Activated T-cell treated with anti-CD3 and anti-CD28 coated beads, Interleukin-2, amount 50 U/mL, for 24 hours (primary cell): ENCODE measurements at places on chromosomes 7 and 10.

GRCh38 chr7:2758673-2759616, 70.9 kb downstream of the AMZ1 start:
- DNase-seq, result no peak

DNA sequence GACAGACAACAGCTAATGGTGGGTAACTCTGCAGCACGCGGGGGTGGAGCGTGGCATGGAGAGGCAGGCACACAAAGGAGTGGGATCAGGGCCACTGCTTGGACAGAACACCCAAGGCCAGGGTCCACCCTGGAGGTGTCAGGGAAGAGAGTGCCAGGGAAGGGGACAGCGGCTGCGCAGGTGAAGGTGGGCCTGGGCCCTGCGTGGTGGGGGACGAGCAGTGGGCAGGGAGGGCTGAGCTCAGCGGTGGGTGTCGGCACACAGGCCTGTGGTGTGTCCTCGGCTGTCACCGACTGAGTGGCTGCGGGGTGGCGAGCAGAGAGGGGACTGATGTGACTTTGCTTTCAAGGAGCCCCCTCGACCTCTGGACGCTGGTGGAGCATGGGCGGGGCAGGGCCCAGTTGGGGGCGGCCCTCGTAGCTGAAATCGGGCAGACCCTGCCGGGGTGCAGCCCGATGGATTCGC, 8.4 kb upstream of the SCART1 start:
- DNase-seq, result no peak

- no peak for DNase-seq
These were observed 127.8 kb downstream of the MACC1 start for GRCh38 chr7:20089431-20089830.

GRCh38 chr7:320297-320696, 30.3 kb downstream of the FOXL3 start:
- DNase-seq, result no peak

DNA sequence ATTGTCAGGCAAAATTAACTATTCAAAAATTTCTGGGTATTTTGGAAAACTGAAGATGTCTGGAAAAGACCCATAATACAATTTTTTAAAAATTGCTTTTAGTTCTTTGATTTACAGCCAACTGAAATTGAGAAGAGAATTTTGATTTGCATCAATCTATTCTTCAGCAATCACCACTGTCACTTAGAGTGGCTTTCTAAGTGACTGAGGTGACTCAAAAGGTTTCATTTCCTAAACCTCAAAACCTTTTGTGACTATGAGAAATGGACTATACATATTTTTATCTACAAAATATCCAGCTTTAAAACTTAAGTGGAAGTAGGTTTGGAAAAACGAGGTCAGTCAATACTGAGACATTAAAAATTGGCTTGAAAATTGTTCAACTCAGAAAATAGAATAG, 60.0 kb downstream of the ENO4 start:
- no peak for DNase-seq

GRCh38 chr10:113475381-113475807, 77.5 kb upstream of the HABP2 start:
- no peak for DNase-seq

- no peak for DNase-seq
These were observed 112.7 kb downstream of the GFRA1 start for GRCh38 chr10:116160271-116160670.

GRCh38 chr7:95213809-95214492, 110.4 kb downstream of the PON1 start:
- DNase-seq, result no peak

GRCh38 chr10:110852255-110852896, 19.4 kb upstream of the PDCD4 start:
- no peak for DNase-seq

- no peak for DNase-seq
These were observed 53.0 kb upstream of the CABCOCO1 start for GRCh38 chr10:61609701-61610100.

- DNase-seq, result no peak
These were observed 12.2 kb downstream of the UBE3C start for GRCh38 chr7:157150882-157151281.

DNA sequence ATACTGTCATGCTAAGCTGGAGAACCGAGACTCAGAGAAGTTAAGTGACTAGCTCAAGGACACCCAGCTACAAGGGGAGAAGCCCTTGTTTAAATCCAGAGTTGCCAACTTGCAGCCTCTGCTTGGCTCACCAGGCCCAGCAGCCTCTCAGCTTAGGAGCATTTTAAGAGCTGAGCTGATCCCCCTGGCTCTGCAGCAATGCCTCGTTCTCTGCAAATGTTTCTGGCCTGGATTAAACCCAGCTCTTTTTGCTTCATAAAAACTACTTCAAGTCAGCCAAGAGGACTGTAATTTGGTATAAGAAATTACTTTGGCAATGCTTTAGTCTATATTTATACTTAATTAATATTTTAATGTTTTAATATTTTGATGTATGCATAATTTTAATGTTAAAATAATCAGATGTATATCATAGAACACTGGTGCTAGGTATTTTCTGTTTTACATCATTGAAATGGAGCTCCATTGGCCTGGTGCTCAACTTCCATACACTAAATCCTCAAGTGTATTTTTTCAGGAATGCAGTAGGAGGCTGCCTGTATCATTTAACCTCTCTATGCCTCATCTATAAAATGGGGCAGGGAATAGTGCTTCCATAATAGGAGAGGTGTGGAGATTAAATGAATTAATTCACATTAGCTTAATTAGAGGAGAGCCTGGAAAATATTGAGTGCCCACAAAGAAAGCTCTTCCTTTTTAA, 184.2 kb downstream of the EMX2 start:
- no peak for DNase-seq
